ENCODE measurements at places on chromosomes 12 and 14.

DNA sequence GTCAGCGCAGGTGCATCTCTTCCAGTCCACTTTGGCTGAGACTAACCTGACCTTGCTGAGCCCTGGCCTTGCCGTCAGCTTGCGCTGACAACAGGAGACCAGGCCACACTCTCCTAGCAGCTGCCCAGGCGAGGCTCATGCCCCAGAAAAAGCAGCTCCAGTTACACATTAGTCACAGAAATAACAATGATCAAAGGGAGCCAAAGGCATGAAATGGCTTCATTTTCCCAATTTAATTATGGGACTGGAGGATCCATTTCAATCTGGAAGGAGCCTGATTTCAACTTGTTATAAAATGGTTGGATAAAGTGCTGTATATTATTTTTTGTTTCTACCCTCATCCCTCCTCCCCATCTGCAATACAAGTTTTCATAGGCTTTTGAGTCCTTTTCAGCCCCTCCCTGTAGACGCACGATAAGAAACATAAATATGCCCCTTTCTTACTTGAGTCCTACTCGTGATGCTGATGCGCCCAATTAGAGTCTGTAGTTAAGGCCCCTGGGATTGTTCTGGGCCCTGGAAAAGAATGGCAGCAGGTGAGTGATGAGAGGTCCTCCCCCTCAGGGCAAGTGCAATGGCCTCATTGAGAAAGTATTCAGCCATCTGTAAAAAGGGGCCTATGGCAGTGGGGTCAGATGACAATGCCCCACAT, 376.0 kb downstream of the C12orf75 start:
- no peak for DNase-seq

GRCh38 chr12:124018539-124018938, 45.5 kb downstream of the ZNF664 start:
- no peak for DNase-seq

- DNase-seq = no peak
Observed at GRCh38 chr12:34625116-34625515, 602.8 kb downstream of the ALG10 start.

DNA sequence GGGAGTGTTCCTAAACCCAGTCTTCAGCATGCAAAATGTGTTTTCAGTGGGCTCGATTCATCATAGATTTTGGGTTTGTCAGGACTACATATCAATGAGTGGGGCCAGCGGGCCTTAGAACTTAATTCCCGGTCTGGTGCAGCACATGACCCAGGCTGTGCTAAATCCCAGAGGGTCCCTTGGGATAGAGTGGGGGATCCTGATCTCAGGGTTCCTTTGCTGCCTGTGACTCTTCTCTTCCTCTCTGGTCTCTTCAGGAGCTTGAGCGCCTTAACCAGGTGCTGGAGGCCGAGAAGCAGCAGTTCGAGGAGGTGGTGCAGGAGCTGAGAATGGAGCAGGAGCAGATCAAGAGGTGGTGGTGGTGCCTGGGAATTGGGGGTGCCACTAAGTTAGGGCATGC, 37.5 kb downstream of the PLEKHD1 start:
- DNase-seq = no peak

DNA sequence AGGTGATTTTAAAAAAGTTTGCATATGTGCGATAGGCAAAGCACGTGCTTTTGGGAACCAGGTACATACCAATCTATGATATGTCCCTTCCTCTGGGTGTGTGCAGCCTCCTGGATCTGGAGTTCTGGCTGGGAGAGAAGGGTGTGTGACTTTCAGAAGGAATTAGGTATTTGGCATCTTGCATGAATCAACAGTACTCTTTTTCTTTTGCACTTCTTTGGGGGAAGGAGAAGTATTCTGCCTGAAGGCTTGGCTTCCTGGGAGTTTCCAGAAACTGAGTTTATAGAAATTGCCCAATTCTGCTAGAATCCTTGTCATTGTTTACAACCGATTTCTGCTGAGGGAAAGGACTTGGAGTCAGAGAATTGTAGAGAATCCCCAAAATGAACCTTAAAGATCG, 2.9 kb upstream of the CLMN start:
- DNase-seq = no peak

All from GM04504 (cell line).